NCI-H1105 (cell line): ENCODE measurements at places on chromosomes 11 and 22.

- DNase-seq, result no peak
Observed at GRCh38 chr11:106446955-106447354, 369.5 kb downstream of the AASDHPPT start.

- no peak for DNase-seq
Observed at GRCh38 chr11:41382927-41383326, 76.5 kb downstream of the LRRC4C start.

DNA sequence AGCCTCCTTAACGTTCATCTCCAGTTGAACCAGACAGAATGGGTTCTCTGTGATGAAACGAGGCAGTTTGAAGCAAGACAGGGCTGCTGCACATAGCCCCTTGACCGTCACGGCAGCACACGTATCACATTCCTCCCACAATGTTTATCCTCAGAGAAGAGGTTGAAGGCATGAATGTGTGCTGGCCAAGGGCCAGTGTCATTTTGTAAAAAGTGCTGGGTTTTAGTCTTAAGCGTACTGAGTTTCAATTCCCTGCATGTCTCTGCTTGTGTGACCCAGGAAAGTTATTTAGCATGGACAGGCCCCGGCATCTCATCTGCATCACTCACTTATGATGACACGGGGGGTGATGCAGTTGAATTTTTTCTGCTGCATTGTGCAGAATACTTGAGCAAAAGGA, 31.6 kb downstream of the TTC12 start:
- DNase-seq, result no peak

GRCh38 chr22:33756508-33756949, 163.7 kb downstream of the LARGE1 start:
- no peak for DNase-seq

DNA sequence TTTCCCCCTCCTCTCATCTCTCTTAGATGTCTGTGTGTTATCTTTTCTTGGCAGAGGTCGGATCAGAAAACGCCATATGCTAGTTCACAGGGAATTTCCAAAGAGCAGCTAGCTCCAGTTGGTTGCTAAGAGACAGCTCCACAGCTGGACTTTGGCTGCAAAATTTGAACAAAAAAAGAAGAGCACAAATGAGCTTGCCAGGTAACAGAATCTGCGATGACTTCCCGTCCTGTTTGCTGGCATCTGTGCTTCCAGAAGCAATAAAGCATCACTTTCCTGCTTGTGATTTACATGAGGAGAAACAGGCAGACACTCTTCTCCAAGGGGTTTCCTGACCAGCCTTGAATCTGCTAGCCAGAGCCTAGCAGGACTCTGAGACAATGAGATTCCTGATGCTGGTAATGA, 596.0 kb upstream of the B3GAT1 start:
- no peak for DNase-seq

DNA sequence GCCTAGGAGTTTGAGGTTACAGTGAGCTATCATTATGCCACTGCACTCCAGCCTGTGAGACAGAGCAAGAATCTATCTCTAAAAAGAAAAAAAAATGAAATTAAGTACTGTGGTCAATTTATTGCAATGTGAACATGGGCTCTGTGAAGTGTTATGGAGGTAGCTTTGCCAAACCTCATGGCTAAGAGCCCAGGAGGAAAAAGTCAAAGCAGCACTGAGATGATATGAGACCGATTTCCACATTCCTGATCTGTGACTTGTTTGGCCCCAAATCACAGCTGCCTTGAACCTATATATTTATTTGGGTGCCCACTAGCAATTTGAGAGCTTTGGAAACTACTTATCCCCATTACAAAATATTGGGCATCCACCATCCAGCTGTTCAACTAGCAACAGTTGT, 29.8 kb upstream of the TMEM135 start:
- no peak for DNase-seq

- DNase-seq, result no peak
Observed at GRCh38 chr11:134480136-134480712, 68.2 kb upstream of the B3GAT1 start.

DNA sequence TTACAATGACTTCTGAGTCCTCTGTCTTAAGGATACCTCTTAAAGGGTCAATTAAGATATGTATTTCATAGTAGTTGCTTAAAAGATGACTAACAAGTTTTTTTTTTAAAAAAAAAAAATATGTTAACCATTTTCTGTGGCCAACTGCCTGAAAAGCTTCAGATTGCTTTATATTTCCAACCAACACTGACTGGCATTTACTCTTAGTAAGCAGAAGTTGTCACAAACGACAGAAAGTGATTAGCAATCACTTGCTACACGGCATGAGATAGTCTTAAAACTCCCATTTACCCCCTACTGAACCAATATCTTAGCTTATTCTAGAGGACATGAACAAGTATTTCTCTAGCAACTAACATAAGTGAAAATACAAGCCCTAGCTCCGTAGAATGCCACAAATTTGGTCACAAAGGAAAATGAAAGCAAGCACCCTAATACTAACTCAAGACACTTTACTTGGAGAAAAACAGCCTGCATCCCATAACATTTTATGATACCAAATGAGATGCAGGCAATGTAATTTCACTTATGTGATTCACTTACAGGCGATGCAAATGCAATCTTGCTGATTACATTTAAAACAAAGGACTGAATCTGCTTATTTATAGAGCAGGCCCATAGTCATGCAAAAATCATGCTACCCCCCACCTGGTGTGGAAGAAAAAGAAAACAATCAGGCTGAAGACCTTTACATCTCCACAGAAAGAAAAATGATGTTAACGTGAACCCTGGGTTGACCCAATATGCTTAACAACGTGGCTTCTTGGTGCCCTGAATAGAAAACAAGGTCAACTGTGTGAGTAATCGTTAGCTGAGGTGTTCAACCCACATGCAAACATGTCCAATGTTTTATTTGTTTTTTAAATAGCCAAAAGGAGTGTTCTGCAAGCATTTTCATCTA, 25.7 kb downstream of the MPPED2 start:
- no peak for DNase-seq

DNA sequence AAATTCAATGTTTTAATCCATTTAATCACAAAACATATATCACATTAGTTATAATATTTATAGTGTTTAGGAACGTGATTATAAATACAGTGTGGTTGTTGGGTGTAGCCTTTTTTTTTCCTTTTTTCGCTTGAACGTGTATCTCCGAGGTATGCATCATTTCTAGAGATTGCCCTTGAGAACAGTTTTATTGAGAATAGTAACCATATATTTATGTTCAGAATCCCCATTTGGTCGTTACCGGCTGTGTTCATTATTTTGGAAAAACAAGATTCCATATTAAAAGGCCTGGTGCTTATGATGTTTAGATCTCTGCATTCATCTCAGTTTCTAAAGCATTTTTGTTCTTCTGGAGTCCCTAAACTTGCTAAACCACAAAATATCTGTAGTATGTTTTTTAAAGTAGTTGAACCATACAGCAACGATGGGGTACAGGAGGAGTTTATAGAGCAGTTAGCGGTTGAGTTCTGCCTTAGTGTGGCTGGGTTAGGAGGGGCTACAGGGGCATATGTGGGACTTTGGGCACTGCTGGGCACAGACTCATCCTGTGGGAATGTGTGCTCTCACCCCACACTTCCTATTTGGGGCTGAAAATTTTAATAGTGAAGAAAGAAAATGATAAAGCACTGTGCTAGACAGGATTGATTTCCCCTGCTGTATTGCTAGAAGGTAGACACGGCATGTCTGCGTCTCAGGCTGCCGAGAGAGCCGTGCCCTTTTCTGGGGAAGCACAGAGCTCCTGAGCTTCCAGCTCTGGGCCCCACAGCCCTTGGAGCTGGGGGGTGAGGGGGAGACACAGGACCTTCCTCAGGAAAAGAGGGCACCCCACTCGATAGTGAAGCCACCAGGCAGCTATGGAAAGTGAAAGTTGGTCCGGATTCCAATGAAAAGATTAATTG, 81.5 kb upstream of the PPARA start:
- DNase-seq, result no peak
